ENCODE measurements at places on chromosomes 7 and 10.

- no peak for DNase-seq
Observed at GRCh38 chr10:122293156-122293960, 22.3 kb downstream of the BTBD16 start.

- DNase-seq: no peak
Observed at GRCh38 chr10:67808704-67809103, 29.3 kb downstream of the DNAJC12 start.

- DNase-seq: no peak
Observed at GRCh38 chr7:73939528-73939927, 78.6 kb downstream of the TMEM270 start.

GRCh38 chr7:51301806-51302205 lies 14.8 kb downstream of the COBL start:
- no peak for DNase-seq

- no peak for DNase-seq
Observed at GRCh38 chr7:141239661-141240060, 165.8 kb downstream of the TMEM178B start.

DNA sequence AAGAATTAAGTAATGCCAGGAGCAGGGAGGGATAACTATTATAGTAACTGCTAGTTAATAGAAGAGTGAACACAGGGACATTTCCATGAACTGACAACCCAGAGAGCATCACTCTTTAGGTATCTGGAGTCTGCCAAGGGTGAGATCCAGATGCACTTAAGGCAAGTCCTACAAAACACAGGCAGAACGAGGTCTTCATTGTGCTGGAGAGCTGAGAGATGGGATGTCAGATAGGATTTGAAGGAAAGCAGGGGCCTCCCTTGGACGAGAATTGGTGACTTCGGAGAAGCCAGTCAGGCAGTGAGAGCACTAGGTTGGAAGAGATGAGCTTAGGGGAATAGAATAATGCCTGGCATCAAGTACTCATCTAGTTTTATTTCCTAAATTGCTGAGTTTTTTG lies 684.5 kb downstream of the GATA3 start:
- DNase-seq: no peak

- no peak for DNase-seq
Observed at GRCh38 chr7:96181174-96181573, 140.7 kb downstream of the SLC25A13 start.

GRCh38 chr7:74993121-74993520 lies 28.6 kb downstream of the CASTOR2 start:
- no peak for DNase-seq

DNA sequence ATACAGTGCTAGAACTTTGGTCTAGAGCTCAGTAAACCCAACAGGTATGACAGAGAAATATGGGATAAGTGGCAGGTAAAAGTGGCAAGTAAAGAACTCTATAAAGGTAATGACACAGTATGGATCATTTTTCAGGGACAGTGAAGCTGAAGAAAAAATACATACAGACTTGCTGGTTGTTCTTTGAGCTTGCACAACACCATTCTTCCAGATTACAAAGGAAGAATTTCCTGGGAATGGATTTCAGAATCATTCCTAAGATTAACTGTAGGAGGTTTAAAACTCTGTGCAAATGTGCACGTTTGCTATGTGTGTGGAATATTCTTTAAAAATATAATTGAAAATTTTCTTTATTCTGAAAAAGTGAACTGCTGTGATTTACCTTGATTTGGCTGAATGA lies 36.0 kb downstream of the PHF14 start:
- no peak for DNase-seq

GRCh38 chr10:14513123-14513522 lies 182.4 kb upstream of the FRMD4A start:
- DNase-seq: no peak
